ENCODE measurements at places on chromosomes 5 and 9. TPM values are rescaled to one million over a fixed set of nuclear protein-coding genes. Genes with fewer than 3 reads are reported as not detected.

The FCN1 gene
- polyA plus RNA-seq = 3.6 TPM

The IER5L gene
- polyA plus RNA-seq = 7.0 TPM

The PCDHGA6 gene
- 4.7 TPM for polyA plus RNA-seq

The ENDOG gene
- 14.3 TPM for polyA plus RNA-seq

The MZB1 gene
- 1.0 TPM for polyA plus RNA-seq

The BNC2 gene
- polyA plus RNA-seq = 6.2 TPM

The SPATA31A7 gene
- polyA plus RNA-seq = not detected

The NR5A1 gene
- 0.38 TPM for polyA plus RNA-seq

The SLC25A25 gene
- polyA plus RNA-seq = 12.4 TPM

The SLCO6A1 gene
- polyA plus RNA-seq = 0.79 TPM

The SPOCK1 gene
- polyA plus RNA-seq = 7.2 TPM

Data from muscle of back (tissue), 13 donors.